ENCODE measurements at places on chromosomes 3 and 15.

DNA sequence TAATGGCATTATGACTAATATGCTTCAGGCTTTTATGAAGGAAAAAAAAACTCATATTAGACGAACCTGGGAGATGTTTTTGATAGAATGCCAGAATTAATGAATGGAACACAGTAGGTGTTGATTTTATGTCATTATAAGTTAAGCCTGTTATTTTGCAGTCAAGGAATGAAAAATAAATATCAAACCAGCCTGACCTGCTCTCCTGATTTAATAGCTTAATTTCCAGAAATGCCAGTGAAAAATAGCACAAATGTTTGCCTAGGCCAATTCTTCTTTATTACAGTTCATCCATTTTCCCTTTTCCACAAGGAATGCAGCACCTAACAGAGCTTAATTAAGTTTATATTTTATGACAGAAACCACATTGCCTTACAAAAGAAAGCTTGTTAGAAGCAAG, 292.0 kb downstream of the TBL1XR1 start:
- DNase-seq, result no peak

DNA sequence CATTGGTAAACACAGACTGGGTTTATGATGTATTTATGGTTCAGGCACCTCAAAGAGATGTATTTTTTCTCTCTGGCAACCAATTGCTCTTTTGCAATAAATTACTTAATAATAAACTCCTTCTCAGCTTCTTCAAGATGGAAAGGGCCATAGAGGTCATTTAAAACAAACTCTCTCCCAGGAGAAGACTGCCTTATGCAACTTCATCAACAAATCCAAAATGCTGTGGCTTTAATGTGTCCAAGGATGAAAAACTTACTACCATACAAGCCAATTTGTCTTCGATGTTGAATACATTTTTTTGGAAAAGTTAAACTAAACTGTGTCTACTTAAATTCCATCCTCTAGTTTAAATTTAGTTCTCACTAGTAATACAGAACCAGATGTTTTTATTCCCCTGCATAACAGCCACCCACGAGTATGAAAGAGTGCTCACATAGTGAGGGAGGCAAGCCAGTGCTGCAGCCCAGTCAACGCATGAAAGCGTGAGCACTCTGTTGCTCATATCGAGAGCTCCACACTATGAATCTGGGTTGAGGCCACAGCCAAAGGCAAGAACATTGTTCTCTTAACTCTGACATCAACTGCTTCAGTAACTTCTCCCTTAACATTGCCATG, 761.3 kb upstream of the GRM7 start:
- no peak for DNase-seq

GRCh38 chr3:50192689-50193141, 1.3 kb downstream of the GNAT1 start:
- DNase-seq, result peak; percentile 73

- DNase-seq, result no peak
Observed at GRCh38 chr15:56014677-56015076, 21.3 kb upstream of the NEDD4 start.

- DNase-seq, result no peak
Observed at GRCh38 chr3:73576999-73577461, 47.7 kb downstream of the PDZRN3 start.

DNA sequence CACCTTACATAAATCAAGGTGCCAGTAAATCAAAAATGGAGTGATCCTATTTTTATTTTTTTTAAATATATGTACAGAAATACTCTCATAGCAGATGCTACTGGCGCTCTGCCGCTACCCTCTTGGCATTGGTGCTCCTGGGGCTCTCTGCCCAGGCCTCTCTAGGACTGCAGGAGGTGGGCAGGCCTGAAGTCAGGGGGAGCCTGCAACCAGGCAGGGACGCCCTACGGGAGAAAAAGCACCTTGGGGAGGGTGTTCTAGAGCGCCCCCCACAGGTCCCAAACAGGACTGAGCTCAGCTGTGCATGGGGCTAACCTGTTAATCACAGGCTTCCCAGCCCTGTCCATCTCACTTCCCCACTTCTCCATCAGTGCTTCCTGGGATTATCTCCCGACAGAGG, 192.5 kb downstream of the SHQ1 start:
- no peak for DNase-seq

DNA sequence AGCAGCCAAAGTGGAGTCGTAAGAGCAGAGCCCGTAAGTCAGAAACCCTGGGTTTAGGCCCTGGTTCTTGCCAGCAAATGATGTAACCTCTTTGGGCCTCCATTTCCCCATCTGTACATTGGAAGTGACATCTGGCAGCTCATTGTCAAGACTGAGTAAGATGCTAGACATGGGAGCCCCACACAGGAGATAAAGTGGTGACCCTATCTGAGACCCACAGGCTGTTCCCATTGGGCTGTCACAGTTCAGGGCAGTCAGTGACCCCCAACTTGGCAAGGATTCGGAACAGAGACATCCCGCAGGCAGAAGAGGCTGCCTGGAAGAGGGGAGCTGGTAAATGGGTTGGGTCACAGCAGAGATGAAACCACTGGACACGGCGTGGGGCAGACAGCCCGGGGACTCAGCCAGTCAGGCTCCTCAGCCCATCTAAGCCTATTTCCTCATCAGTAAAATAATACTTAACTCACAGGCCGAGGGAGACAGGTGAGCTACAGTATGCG, 1.8 kb downstream of the CLN6 start:
- DNase-seq, result no peak

DNA sequence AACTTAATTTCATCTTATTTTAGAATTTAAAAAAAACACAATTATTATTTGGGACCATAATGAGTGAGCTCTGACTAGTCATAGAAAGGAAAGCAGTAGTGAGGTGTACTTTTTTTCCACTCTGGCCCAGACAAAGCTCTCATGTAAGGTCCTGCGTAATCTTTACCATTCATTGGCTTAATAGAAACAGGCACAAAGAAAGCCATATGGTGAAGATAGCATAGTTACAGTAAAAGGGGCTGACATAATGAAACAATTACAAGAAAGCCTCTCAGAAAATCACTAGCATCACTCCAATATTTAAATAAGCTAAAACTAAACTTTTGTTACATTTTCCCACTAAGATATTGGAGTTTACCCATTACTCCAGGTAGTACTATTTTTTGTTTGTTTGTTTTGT, 384.6 kb upstream of the ALCAM start:
- no peak for DNase-seq

DNA sequence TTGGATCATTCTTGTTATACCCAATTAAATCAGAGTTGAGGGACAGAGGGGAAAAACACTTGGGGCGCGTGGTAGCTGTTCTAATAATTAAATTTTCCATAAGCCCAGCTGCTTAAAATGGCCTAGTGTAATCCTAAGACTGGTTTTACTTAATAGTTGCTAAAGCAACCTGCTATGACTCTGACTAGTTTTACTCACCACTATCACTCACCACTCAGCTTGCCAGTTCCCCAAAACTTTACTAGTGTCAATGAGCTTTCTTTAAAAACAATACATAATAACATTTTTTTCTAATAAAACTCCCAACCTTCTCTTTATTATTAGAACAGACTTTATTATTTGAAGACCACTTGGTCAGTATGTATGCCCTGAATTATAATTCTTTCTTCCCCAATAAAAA, 49.6 kb downstream of the ECT2 start:
- DNase-seq, result no peak

- DNase-seq, result no peak
Observed at GRCh38 chr15:51186181-51186705, 91.5 kb upstream of the TNFAIP8L3 start.

DNA sequence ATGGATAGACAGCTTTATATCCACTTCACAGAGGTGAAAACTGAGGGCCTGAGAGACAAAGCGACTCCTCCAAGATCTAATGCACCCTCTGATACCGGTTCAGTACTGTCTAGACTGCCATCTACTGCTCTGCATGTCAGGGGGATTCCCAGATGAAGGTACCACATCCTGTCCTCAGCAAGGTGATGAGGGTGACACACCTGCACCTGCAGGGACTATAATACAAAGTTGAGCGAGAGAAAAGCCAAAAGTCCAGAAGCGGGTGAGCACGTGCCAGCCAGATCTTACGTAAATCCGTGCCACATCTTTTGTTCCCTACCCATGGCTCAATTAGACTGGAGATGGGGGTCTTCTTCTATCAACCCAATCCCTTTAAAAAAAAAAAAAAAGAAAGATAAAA, 32.4 kb upstream of the HES1 start:
- DNase-seq, result peak; percentile 22

GRCh38 chr3:3110299-3110630, at the start of gene IL5RA:
Gene IL5RA (minus strand): TSS chr3:3110374. CDS start chr3:3104984, 5,390 bp downstream.
- DNase-seq, result no peak

DNA sequence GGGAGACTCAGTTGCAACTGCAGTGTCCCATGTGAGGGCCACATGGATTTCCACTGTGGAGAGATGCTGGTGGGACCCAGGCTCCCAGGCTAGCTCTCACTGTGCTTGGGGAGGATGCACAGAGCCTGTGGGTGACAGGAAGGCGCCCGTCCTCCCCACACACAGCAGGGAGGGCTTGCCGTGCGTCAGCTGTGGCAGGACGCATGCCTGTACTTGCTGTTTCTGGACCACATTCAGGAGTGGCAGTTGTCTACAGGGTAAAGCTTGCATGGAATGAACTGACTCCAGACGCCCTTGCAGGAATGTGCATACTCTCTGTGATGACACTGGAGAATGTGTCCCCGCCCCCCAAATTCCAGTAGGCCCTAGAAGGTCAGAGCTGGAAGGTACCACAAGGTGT, 63.8 kb upstream of the SNRPA1 start:
- DNase-seq, result no peak

- DNase-seq, result no peak
Observed at GRCh38 chr15:87492321-87492720, 764.2 kb downstream of the NTRK3 start.

GRCh38 chr15:92034227-92034626, 180.7 kb downstream of the SLCO3A1 start:
- no peak for DNase-seq
